ENCODE measurements at places on chromosomes 16 and 17.

DNA sequence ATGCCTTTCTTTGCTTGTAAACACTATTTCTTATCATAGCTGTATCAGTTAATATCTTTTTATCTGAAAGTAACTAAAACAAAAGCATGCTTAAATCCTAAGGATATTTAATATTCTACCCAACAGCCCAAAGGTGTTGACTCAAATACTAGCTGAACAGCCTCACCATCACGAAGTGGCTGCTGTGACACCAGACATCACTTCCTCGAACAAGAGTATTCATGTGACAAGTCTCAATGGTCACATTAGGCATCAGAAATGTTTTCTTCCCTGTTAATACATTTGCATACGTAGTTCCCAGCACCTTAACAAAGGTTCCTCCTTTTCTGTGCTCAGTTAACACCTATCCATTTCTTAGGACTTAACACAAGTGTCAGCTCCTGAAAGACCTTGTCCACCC is 193.8 kb upstream of the DYNLRB2 start:
- no peak for DNase-seq

DNA sequence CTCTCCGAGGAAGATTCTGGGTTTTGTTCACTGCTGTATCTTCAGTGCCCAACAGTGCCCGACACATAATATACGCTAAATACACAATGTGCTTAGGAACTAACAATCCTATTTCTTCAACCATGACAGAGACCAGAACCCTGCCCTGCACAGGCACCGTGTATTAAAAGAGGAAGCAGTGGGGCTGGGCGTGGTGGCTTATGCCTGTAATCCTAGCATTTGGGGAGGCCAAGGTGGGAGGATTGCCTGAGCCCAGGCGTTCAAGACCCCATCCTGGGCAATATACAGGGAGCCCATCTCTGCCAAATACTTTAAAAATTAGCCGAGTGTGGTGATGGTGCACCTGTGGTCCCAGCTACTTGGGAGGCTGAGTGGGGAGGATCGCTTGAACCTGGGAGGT is 19.3 kb downstream of the ARL2BP start:
- DNase-seq = no peak

- no peak for DNase-seq
Observed at GRCh38 chr17:81398176-81398831, 3.0 kb downstream of the BAHCC1 start.

GRCh38 chr17:12867726-12868125 is 78.4 kb downstream of the ARHGAP44 start:
- DNase-seq = no peak

GRCh38 chr17:7307686-7308624 is 527 bp downstream of the EIF5A start:
- DNase-seq = no peak

DNA sequence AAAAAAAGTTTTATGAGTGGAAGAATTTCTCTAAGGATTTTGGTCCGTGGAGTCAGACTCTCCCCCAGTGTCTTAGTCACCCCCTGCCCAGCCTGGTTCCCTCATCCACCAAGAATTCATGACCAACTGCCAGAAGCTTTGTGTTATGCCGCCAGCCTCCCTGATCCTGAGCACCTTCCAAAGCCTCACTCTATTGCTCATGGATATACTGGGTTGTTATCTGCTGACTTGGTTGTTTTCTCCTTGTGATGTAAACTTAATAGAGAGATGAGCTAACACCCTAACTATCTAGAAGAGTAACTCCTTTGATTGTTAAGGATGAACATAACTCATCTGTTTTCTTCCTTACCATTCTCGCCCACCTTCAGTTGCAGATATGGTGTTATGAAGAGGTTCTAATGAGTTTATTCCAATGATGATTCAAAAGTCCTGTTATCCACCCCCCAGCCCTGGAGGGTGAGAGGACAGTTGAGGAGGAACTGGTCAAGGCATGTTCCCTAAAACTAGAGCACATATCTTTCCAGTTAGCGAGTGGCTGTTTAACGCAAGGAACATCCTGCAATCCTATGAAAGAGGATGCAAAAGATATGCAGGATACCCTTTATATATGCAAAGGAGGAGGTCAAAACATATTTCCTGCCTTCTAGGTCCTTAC is 1.5 kb upstream of the PSMD3 start:
- no peak for DNase-seq

- no peak for DNase-seq
Observed at GRCh38 chr16:55263271-55264250, 60.4 kb upstream of the IRX6 start.

- DNase-seq = no peak
Observed at GRCh38 chr17:77815127-77815905, 143.2 kb upstream of the TNRC6C start.

DNA sequence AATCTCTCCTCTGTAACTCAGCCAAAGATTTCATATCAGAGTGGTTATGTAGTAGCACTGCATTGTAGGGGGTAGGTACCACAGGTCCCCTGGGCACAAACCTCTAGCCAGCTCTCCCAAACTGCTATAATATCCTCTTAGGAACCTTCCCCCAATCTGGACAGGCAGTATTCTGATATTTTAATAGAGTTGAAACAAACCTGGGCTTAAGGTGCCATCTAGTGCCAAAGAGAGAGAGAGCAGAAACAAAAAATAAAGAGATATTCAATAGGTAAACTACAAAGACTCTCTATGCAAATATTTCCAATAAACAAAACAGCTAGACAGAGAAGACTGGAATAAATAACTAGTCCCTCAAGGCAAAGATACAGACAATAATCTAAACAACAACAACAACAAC is 1070.0 kb downstream of the CDH11 start:
- DNase-seq = no peak

- DNase-seq = no peak
Observed at GRCh38 chr17:55440391-55440790, 18.8 kb upstream of the MMD start.

GRCh38 chr16:86740298-86740697 is 161.9 kb downstream of the FOXL1 start:
- no peak for DNase-seq

GRCh38 chr17:40475234-40475908 is 26.1 kb downstream of the TNS4 start:
- no peak for DNase-seq

DNA sequence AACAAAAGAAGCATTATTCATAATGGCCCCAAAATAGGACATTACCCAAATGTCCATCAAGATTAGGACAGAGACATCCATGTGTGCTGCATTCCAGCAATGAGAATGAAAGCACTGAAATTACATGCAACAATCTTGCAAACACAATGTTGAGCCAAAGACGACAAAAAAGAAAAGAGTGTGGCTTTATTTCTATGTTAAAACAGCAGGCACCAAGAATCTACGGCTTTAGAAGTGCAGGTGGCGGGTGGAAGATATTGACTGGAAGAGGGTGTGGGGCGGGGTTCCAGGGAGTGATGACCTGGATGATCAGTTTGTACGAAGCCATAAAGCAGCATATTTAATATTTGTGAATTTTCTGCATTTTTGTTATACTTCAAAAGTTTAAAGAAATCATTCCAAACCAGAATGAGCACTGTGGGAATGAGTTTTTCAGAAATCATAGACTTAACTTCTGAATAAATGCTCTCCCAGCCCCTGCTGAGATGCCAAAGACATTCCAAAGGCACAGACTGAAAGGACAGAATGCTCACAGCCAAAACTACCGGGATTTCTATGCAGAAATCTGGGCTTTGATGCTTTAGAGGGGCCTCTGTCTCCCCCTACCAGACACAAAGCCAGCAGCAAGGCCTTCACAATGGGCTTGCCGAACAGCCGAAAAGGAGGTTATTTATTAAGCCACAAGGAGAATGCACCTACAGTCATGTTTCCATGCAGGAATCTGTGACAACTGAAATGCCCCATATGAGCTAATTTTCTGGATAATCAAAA is 361.6 kb downstream of the GRIN2A start:
- no peak for DNase-seq

GRCh38 chr17:76141212-76142038 is at the start of gene FOXJ1:
TSS of gene FOXJ1 (minus strand) at chr17:76141245. CDS start at chr17:76140395, 850 bp downstream.
- DNase-seq = peak; percentile 88

DNA sequence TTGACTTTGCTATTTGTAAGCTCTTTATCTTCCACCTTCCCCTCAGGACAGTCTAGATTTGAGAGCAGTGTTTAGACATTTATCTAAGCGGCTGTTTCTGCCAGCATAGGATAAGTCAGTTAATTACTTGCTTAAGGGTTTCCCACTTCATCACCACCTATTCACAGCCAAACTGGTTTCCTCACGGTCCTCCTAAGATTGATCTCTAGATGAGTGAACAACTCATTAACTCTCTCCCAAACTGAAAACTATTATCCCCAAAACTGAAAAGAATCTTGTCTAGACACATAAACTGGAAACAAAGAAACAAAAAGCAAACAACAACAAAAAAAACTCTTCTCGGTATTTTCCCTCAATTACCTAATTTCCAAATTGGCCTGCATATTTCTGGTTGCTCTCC is 58.2 kb downstream of the SHCBP1 start:
- DNase-seq = no peak
